ENCODE measurements at places on chromosomes 6 and 20. TPM values are rescaled to one million over a fixed set of nuclear protein-coding genes. Genes with fewer than 3 reads are reported as not detected.

GRCh38 chr6:169184419-169184818, 69.2 kb downstream of the THBS2 start:
- DNase-seq, result no peak

- no peak for DNase-seq
Observed at GRCh38 chr6:53058388-53059195, 6.6 kb upstream of the FBXO9 start.

- no peak for DNase-seq
Observed at GRCh38 chr6:113564371-113565171, 292.6 kb upstream of the MARCKS start.

DNA sequence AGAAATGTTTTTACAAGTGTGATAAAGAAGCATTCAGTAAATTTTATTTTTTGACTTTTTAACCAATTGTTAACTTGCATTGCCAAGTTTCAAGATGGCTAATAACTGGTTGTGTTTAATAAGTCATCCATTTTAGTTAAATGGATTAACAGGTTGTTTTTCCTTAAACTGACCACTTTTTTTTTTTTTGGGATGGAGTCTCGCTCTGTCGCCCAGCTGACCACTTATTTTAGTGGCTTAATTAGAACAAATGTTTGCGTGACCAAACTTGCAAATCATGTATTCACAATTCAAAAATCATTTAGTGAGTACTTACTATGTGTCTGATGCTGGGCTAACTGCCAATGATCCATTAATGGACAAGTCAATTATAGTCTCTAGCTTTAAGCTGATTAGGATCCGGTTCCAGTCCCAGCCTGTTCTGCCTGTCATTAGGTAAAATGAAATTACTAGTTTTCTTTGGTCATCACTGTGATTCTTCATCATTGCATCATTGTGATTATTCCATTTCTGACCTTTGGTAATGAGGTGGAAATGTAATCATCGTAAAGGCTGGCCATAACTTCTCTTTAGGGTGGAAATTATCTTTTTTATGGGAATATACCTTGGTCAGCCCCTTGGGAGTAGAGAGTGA, 729.2 kb upstream of the MARCKS start:
- DNase-seq, result no peak

DNA sequence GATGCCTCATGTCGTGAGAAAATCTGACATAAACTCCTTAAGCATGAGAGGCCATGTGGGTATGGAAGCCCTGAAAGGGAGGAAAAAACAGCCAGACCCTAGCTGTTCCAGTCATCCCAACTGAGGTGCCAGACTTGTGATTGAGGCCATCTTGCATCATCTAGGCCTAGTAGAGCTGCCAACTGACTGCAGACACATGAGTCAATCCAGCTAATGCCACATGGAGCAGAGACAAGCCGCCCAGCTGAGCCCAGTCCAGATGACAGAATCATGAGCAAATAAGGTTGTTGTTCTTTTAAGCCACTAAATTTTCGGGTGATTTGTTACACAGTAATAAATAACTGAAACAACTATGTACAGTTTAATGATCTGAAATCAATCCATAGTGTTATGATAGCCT, 680.9 kb downstream of the MAFB start:
- DNase-seq, result no peak

GRCh38 chr20:61517419-61517818, 265.4 kb downstream of the CDH4 start:
- no peak for DNase-seq

DNA sequence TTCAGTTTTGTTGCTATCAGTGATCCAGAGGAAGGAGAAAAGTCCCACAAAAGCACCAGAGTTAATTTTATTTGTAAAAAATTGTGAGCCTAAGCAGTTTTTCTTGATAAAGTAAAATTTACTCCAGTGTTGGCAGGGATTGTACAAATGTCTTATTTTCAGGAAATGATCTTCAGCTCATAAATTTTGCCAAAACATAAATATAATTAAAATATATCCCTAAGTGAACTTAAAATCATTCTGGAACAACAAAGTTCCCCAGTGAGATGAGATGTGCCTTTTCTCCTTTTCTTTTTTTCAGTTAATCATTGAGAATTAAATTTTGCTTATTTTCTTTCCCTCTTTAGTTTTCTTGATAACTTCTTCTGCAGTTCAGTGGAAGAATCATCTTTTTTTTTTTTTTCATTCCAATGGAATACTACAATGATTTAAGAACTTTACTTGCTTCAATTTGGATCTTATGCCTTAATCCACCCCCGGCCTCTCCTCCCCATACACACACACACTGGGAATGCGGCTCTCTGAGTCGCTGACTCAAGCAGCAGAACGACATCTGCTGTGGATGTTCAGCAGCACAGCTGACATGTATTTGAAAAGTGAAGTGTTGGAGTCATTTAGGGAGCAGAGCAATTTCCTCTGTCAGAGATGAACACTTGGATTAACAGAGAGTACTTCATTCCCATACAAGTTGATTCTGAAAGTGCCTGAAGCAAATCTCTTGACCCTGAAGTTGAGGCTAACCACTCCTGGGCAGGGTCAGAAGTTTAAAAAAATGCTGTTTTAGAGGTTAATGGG, 27.7 kb upstream of the LAMA4 start:
- DNase-seq, result peak; percentile 62

- DNase-seq, result peak; percentile 100
Observed at GRCh38 chr6:31862344-31863235, at the start of gene NEU1. Gene NEU1, minus strand, starts transcription at chr6:31862821. Its CDS starts 45 bp downstream, at chr6:31862776.

DNA sequence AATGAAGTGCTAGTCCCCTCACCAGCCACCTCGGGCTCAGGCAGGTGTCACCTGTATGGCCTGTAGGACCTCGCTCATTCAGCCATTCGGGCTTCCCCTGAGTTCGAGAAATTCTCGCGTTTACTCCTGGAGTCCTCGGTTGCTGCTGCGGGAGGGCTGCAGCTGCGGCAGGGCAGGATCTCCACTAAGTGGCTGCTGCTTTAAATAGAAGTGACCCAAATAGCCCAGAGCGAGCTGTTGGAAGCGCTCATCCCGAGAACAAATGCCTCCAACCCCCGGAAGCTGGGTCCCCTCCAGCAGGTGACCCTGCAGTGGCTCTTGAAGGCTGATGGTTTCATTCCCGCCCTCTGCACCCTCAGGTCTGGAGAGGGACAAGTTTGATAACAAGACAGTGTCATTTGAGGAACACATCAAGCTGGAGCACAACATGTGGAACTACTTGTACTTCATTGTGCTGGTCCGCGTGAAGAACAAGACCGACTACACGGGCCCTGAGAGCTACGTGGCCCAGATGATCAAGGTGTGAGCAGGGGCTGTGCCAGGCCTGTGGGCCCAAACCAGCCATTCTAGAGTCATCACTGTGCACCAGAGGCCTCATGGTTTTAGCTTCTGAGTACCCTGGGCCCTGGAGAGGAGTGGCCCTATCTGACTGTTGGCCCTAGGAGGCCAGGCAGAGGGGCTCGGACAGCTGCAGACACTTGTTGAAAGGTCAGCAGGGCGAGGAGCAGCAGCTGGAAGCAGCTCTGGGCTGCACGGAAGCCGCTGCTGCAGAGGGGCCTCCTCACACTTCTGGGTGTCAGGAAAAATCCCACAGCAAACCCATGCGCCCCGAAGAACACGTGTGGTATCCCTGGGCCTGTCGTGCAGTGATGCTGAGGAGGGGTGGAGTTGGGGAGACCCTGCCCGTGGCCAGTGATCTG, 18.1 kb downstream of the UQCC2 start:
- no peak for DNase-seq

DNA sequence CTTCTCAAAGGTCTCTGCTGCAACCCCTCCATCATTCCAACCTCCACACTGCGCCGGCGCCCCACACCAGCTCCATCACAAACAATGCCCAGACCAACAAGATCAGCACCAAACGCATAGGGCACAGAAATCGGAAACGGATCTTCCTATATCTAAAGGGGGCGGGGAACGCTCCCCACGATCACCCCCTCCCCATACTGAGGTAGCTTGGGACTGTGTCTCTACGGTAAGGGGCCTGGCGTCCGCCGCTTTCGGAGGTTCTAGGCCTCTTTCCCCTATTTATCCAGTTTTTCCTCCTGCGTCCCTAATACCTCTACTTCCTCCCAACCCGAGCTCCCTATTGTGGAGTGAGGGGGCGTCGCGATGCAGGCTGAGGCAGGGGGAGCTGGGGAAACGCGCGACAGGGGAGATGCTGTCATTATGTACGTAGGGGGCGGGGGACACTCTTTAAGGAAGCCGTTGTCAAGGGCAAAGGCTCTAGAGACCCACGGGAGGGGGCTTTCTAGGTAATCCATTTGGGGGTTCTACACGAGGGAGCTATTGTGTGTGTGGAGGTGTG, 909 bp downstream of the DNAAF9 start:
- DNase-seq, result no peak

DNA sequence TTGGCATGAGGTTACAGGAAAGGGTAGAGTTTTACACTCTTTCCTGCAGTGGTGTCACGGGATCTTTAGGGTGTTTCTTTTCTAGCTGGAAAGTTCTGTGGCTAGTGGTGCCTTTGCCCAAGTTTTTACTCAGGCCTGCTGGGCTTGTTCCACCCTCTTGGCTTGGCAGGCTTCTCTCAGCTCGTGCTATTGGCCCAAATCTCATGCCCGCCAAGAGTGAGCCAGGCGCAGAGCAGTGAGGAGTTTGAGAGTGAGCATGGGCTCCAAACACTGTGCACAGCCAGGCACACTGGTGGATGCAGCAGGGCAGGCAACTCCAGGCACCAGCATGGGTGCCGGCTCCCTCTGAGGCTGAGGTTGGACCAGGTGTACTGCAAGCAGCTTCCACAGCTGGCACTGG, 206.5 kb downstream of the SAMD5 start:
- DNase-seq, result no peak

DNA sequence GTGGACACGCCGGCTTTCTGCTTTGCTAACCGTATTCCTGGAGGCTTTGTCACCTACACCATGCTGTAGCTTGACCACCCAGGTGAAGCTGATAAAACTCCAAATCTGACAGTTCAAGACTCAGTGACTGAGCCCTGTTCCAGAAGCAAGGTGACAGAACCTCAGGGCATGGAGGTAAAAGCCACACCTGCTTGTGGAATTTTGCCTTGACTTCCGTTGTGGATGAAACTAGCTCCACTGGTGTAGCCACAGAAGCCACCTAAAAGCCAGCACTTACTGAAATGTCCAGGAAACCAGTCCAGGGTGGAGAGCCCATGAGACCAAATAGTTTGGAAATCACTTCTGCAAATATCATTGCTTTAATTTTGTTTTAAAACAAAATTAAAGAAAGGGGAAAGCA, 11.0 kb downstream of the CST8 start:
- DNase-seq, result no peak

DNA sequence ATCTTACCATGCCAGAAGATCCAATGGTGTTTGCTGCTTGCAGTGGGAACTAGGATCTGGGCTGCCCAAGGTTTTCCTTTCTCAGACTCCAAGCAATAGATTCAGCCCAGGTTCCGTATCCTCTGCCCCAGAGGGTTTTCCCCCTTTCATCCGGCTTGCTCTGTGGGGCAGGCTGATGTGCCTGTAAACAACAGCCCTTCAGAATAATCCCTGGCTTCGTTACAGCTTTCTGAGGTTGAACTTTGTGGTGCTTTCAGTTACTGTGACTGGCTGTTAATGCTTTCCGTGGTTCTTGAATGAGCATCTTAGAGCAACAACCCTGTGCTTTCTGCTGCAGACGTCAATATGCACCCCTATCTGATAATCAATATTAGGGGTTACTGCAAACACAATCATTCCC, 400.4 kb downstream of the BTBD3 start:
- no peak for DNase-seq

GRCh38 chr20:49478266-49478665, 4.2 kb downstream of the KCNB1 start:
- no peak for DNase-seq

- DNase-seq, result no peak
Observed at GRCh38 chr20:8356806-8357205, 224.7 kb downstream of the PLCB1 start.

The PRDM1 gene
- total RNA-seq, result 2.7 TPM

The DAAM2 gene
- 1.3 TPM for total RNA-seq

The DDO gene
- total RNA-seq, result 0.29 TPM

The C6orf15 gene
- total RNA-seq, result 0.62 TPM

The NR2E1 gene
- not detected for total RNA-seq

The KIF25 gene
- not detected for total RNA-seq

All from kidney epithelial cell (primary cell).